T-helper 22 cell (primary cell): ENCODE measurements at places on chromosomes 13 and 19.

DNA sequence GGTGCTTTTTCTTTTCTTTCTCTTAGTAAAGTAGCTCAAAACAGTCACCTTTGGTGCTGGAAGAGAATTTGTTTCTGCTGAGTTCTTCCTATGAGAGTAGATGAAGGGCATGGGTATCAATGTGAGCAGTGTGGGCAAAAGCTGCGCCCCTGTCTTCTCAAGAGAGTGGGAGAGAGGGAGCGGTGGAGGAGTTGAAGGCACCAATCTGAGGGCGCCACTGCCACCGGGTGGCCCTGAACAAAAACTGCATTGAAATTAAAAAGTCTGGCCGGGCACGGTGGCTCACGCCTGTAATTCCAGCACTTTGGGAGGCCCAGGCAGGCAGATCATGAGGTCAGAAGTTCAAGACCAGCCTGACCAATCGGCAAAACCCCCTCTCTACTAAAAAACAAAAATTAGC lies 28.7 kb upstream of the EPHX3 start:
- DNase-seq = no peak

DNA sequence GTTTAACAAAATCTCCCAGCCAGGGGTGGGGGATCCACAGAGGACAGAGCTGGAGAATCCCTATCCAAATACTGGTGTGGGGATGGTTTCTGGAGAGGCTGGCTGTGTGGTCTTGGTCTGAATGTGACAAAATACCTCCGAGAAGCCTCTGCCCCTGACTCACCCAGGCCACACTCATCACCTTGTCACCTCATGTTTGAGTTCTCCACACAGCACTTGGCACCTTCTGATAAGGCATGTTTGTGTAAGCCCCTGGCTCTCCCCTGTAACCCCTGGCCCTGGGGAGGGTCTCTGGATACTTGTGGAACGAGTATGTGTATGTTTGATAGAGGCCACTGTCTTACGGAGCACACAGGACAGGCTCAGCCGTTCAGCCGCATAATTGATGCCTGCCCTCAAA lies 14.7 kb downstream of the TECR start:
- no peak for DNase-seq

- no peak for DNase-seq
Observed at GRCh38 chr13:106210324-106210723, 325.1 kb downstream of the EFNB2 start.

GRCh38 chr19:14473073-14473977 lies 1.8 kb downstream of the PTGER1 start:
- DNase-seq = no peak

DNA sequence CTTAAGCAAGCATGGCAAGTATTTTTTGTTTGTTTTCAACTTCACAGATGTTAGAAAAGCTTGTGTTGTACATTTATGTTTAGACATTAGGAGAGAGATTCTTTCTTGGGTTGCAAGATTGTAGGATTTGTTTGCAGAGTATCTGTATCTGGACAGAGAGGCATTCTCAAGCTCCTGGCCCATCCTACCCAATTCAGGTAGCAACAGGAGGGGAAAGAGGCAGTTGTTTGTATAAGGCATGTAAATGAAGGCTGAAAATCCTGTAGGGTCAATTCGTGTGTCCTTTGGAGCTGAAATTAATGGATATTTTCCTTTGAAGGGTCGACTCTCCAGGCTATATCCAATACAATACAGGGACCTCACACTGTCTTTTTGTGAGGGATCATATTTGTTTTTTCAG lies 147.3 kb downstream of the KCNRG start:
- no peak for DNase-seq

GRCh38 chr19:13839938-13840304 lies 37.0 kb upstream of the NANOS3 start:
- no peak for DNase-seq

DNA sequence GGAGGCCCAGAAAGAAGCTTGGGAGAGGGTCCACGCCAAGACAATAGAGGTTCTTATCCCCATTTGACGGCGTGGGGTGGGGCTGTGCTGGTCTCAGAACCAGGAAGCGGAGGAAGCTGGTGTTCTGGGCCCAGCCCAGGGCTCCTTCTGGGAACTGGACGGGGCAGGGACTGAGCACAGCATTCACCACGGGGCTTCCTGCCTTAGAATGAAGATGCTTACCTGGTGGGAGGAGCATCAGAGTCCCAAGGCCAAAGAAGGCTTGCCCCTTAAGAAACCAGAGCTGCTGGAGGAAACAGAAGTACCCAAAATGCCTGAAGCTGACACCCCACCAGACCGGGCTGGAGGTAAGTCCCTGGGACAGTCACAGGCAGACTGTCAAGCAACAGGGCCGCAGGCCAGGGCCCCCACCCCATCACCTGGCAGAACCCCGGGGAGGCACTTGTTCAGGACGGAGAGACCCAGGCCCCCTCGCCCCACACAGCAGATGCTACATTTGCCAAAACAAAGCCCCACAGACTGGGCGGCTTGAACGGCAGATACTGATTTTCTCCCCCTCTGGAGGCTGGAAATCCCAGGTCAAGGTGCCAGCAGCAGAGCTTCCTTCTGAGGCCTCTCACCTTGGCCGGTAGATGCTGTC lies 17.8 kb upstream of the IGLON5 start:
- DNase-seq = no peak

- no peak for DNase-seq
Observed at GRCh38 chr13:112903071-112903577, 65.9 kb upstream of the MCF2L start.

GRCh38 chr19:51754109-51754508 lies 2.4 kb upstream of the FPR1 start:
- no peak for DNase-seq

GRCh38 chr13:51742611-51743010 lies 61.4 kb downstream of the DHRS12 start:
- DNase-seq = no peak

GRCh38 chr19:17058236-17058635 lies 17.0 kb downstream of the HAUS8 start:
- no peak for DNase-seq

DNA sequence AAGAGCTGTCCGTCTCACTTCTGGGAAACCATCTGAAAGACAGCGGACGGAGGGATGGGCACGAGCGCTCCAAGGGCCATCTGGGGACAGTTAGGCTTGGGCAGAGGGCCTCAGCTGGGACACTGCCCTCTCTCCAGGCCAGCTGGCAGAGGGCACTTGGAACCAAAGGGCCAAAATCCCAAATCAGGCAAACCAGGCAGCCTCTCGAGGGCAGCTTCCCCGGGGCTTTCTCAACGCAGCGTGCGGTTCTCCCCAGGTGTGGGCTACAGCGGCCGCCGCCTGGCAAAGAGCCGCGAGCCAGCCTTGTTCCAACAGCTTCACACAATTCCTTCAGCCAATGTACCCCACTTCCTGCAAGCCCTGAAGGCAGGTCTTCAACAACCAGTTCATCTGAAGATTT lies 5.0 kb downstream of the MLLT1 start:
- DNase-seq = no peak

GRCh38 chr13:43126420-43126819 lies 103.0 kb downstream of the DNAJC15 start:
- DNase-seq = no peak

GRCh38 chr13:61905054-61905453 lies 489.4 kb upstream of the PCDH20 start:
- no peak for DNase-seq

GRCh38 chr13:101291206-101291605 lies 125.1 kb downstream of the NALCN start:
- no peak for DNase-seq

GRCh38 chr19:52270266-52270885 lies 989 bp downstream of the ZNF766 start:
- no peak for DNase-seq

GRCh38 chr19:38635483-38636399 lies 11.7 kb upstream of the ACTN4 start:
- no peak for DNase-seq

DNA sequence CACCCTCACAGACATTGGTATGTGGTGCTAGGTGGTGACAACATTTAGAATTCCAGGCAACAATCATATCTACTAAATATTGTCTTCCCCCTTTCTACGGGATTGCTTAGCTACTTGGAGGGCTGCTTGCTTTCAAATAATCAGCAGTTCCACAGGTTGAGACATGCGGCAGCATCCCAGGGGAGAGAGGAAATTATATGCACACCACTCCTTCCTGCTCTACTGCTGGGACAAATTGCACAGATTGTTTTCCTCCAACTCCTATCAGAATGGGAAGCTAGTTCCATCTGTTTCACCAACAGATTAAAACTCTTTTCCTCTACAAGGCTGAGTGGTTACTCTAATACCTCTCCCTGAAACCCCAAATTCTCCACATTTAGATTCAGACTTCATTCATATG lies 275.4 kb downstream of the DNAJC15 start:
- DNase-seq = no peak

DNA sequence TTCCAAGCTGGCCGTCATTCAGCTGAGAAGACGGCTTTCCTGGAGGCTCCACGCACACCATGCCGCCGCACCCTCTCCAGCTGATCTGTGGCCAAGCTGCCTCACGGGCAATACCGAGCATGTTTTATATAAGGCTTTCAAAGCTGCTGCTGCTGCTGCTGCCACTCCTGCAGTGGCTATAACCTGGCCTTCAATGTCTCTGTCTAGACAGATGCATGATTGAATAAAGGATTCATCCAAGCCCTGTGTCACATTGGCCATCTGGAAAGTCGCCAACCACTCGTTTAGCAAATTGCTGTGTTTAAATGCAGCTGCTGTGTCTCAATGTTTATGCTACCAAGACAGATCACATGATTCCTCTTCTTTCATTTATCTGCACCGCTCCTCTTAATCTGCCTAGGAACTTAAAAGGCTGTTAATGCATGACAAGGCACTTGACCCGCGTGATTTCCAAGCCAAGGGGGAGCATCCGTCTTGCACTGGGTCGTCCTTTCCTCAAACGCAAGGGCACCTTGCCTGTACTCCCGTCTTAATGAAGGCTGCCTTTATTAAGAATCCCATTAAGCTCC lies 114.3 kb downstream of the TEX26 start:
- DNase-seq = no peak

- DNase-seq = no peak
Observed at GRCh38 chr13:50617134-50617721, 226.3 kb downstream of the DLEU7 start.

GRCh38 chr13:73216381-73216831 lies 157.6 kb downstream of the KLF5 start:
- DNase-seq = no peak

GRCh38 chr19:32870981-32871451 lies 1.4 kb upstream of the SLC7A9 start:
- no peak for DNase-seq

DNA sequence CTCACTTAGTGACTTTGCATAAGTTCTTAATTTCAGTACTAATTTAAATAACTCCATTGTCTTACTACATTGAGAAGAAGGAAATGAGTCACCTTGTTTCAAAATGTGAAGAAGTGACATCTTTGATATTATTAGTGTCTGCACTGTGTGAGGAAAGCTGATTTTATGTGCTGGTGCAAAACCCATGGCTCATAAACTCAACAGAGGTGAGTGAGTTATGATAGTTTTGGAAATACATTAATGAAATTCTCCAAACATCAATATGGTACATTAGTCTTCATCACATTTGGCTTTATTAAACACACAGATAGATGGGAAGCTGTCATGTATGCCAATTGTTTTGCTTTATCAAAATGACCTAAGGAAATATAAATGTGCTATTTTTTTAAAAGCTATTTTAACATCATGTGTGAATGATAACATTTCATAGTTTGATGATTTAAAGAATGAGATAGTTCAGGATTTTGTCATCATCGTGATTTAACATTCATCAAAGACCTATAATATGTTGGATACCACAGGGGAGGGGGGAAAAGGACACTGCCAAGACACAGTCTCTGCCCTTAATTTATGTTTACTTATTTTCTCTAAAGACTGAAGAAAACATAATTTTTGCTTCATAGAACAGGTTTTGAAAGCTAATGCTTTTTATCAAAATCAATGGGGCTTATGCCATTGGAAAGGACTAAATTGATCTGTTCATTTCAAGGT lies 902.3 kb upstream of the SLITRK1 start:
- no peak for DNase-seq

- no peak for DNase-seq
Observed at GRCh38 chr13:82076496-82076895, 1735.6 kb upstream of the SPRY2 start.

DNA sequence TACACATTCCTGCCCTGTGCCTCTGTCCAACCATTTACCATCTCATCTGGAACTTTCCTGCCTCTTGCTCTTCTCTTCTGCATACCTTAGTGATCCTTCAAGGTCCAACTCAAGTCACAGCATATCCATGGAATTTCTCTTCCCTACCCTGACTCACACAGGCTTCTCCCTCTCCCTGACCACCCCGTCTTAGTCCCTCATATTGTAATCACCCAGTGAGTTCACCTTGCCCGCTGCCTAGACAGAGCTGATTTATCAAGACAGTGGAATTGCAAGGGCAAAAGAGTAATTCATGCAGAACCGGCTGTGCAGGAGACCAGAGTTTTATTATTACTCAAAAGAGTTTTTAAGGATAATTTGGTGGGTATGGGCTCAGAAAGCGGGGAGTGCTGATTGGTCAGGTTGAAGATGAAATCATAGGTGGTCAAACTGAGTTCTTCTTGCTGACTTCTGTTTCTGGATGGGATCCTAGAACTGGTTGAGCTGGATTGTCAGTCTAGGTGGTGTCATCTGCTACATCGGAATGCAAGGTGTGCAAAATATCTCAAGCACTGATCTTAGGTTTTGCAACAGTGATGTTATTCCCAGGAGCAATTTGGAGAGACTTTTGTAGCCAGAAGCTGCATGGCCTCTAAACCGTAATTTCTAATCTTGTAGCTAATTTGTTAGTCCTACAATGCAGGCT lies 67.2 kb downstream of the HSPH1 start:
- DNase-seq = no peak

DNA sequence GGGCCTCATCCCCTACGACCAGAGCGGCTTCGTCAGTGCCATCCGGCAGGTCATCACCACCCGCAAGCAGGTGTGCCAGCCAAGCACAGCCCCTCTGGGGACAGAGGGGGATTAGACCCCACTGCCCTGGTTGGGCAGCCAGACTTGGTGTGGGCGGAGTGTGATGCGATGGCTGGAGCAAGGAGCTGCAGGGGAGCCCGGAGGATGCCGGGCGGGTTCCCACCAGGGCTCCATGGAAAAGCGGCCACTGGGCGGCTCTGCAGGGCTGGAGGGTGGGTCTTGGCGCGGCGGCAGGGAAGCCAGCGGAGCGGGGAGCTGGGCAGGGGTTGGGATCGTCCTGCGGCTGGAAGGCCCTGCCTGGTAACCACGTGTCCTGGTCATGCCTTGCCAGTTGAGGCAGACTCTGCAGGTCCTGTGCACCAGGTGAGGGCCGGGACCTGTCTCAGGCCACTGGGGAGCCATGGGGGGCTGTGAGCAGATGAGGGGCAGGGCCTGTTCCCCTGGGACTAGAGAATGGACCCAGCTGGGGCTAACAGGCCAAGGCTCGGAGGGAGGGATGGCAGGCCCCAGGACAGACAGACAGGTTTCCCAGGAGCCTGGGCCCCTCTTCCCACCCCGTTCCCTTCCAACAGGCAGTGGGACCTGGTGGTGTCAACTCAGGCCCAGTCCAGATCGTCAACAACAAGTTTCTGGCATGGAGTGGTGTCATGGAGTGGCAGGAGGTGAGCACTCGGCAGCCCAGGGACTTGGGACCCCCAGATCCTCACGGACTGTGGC lies 6.3 kb downstream of the PTOV1 start:
- no peak for DNase-seq
